Tibial artery (tissue), 4 donors: ENCODE measurements at places on chromosomes 1 and 21.

GRCh38 chr1:214326406-214326805 lies 45.4 kb downstream of the SMYD2 start:
- no peak overlapping the region for H3K4me3 ChIP-seq
- H3K4me1 ChIP-seq, result no peaks in the 10 kb centered on the region
- no peaks in the 10 kb centered on the region for H3K27me3 ChIP-seq
- H3K36me3 ChIP-seq, result no peaks in the 10 kb centered on the region
- no peak overlapping the region for H3K27ac ChIP-seq
- no peak for DNase-seq

DNA sequence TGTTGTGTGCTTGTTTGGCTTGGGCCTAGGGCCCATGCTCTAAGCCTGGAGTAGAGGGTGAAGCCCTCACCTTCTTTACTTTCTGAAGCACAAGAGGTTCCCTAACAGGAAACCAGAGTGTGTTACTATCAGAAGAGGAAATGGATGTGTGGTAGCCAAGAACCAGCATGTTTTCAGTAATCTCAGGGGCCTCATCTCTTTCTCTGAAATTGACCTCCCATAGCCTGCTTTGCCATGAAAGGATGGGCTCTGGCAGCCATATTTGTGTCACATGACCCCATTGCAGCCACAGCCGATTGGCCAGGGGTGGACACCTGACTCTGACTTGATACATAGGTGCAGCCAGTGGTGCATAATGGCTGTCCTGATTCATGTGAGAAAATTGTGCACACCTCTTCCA lies 18.6 kb downstream of the A3GALT2 start:
- H3K27ac ChIP-seq, result no peak overlapping the region
- H3K36me3 ChIP-seq, result peaks cover 35% of the 10 kb centered on the region
- H3K4me1 ChIP-seq, result peaks cover 31% of the 10 kb centered on the region
- no peak for DNase-seq
- H3K4me3 ChIP-seq, result no peak overlapping the region

DNA sequence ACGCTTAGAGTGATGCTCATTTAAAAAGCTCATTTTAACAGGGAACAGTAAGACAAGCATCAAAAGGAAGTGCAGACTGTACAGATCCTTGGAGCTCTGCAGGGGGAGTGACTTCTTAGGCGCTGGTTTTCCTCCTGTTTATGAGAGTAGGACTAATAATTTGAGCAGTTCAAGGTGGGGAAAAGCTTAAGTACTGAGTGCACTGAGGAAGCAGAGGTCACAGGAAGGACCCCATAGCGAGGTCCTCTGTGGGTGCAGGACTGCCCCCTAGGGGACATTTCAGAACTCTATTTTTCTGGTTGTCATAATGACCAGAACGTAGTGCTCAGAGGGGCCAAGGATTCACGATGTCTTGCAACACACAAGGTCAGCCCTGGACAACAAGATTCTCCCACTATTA lies 112.1 kb downstream of the HLCS start:
- H3K4me1 ChIP-seq, result peaks cover 10% of the 10 kb centered on the region
- no peak overlapping the region for H3K4me3 ChIP-seq
- H3K27me3 ChIP-seq, result no peaks in the 10 kb centered on the region
- H3K27ac ChIP-seq, result no peak overlapping the region

DNA sequence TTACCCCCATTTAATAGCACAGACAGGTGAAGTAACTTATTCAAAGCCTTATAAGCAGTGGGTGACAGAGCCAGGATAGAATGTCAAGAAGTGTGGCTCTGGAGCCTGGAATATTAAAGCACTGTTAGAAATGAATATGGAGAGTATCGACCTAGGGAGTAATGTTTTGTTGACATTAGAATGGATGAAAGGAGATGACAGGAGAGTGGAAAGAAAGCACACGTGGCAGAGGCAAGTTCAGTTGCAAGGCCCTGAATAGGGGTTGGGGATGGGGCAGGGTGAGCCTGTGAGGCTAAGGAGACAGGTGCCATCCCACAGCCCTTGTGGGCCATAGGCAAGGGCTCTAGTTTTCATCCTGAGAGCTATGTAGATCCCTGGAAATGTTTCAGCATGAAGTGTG lies 125.5 kb upstream of the PLXNA2 start:
- no peaks in the 10 kb centered on the region for H3K4me1 ChIP-seq
- H3K36me3 ChIP-seq, result no peaks in the 10 kb centered on the region
- H3K27me3 ChIP-seq, result no peaks in the 10 kb centered on the region
- H3K27ac ChIP-seq, result no peak overlapping the region
- no peak overlapping the region for H3K4me3 ChIP-seq

DNA sequence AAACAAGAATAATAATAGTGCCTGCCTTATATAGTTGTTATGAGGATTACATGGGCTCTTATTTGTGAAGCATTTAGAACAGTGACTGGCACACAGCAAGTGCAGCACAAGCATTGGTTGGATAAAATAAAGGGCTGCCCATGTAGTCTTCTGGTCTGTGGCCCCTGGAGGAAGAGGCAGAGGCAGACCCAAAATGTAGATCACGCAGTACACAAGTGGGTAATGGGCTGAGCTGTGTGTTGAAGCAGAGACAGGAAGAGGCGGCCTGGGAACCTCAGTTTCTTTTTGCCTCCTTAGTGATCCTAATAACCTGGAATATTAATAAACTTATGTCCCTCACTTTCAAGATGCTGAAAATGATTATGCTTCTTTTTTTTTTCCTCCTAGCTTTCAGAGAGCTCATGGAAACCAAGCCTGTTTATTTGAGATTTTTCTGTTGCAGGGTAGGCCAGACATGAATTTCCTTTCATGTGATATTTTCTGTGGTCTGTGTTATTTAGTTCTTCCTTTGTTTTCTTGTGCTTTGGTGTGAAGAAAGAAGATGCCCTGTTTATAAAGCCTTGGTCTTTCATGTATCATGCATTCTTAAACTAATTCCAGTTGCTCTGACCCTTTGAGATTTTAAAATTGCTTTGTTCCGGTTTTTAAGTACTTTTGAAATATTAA lies 42.5 kb downstream of the LRRC8D start:
- no peaks in the 10 kb centered on the region for H3K4me1 ChIP-seq
- H3K27me3 ChIP-seq, result no peaks in the 10 kb centered on the region
- no peak overlapping the region for H3K27ac ChIP-seq

- no peak overlapping the region for H3K27ac ChIP-seq
- H3K36me3 ChIP-seq, result no peaks in the 10 kb centered on the region
- peaks cover 2% of the 10 kb centered on the region for H3K27me3 ChIP-seq
- no peaks in the 10 kb centered on the region for H3K4me1 ChIP-seq
- DNase-seq, result no peak
These were observed 38.2 kb downstream of the L1TD1 start for GRCh38 chr1:62232871-62233278.

- peaks cover 15% of the 10 kb centered on the region for H3K4me1 ChIP-seq
- no peak overlapping the region for H3K4me3 ChIP-seq
- H3K36me3 ChIP-seq, result no peaks in the 10 kb centered on the region
- no peak overlapping the region for H3K27ac ChIP-seq
These were observed 64.6 kb downstream of the RHBG start for GRCh38 chr1:156433602-156434001.

GRCh38 chr1:210366767-210367166 lies 38.1 kb downstream of the HHAT start:
- H3K27me3 ChIP-seq, result no peaks in the 10 kb centered on the region
- no peak overlapping the region for H3K4me3 ChIP-seq
- no peak overlapping the region for H3K27ac ChIP-seq
- H3K4me1 ChIP-seq, result peaks cover 20% of the 10 kb centered on the region
- no peak for DNase-seq

- H3K4me3 ChIP-seq, result no peak overlapping the region
- no peaks in the 10 kb centered on the region for H3K27me3 ChIP-seq
- no peaks in the 10 kb centered on the region for H3K36me3 ChIP-seq
- no peak overlapping the region for H3K27ac ChIP-seq
These were observed 8.1 kb upstream of the PLEKHM2 start for GRCh38 chr1:15676010-15676409.

GRCh38 chr1:23823767-23824166 lies 1.5 kb downstream of the HMGCL start:
- peaks cover 11% of the 10 kb centered on the region for H3K4me1 ChIP-seq
- H3K4me3 ChIP-seq, result no peak overlapping the region
- no peak overlapping the region for H3K27ac ChIP-seq

GRCh38 chr1:237091691-237092090 lies 49.7 kb downstream of the RYR2 start:
- no peaks in the 10 kb centered on the region for H3K36me3 ChIP-seq
- H3K27me3 ChIP-seq, result no peaks in the 10 kb centered on the region
- no peak overlapping the region for H3K4me3 ChIP-seq
- peaks cover 71% of the 10 kb centered on the region for H3K4me1 ChIP-seq
- no peak overlapping the region for H3K27ac ChIP-seq

DNA sequence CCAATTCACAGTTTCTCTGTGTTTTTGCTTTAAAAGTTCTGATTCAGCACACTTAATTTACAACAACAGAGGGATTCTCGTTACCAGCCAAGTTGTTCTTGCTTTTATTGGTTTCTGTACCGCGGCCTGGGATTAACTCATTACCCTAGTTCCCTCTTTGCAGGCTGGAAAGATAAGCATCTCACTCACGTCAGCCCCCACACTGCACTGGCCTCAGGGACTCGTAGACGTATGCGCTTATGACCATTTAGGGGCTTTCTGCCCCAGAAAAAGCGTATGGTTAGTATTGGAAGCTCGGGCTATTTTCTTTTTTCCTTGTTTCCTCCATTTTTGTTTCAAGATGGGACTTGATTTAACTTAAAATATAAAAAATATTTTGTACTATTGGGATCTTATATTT lies 76.0 kb downstream of the POFUT2 start:
- H3K4me1 ChIP-seq, result peaks cover 11% of the 10 kb centered on the region
- H3K27me3 ChIP-seq, result no peaks in the 10 kb centered on the region
- peaks cover 51% of the 10 kb centered on the region for H3K36me3 ChIP-seq
- no peak for DNase-seq

DNA sequence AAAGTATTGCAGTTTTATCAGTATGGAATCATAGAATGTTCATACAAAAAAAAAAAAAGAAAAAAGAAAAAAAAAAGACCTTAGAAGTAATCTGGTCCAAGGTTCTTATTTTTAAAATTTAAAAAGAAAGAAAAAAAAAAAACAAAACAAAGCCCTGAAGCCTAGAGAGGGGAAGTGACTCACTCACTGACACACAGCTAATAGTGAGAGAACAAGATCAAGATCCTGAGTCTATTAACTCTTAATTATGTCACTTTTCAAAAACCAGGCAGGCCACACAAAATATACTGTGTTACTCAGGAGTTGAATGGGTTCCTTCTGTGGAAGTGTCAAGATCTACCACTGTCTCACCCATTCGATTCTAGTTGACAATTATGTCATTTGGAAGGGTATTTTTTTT lies 433.9 kb upstream of the DAB1 start:
- H3K36me3 ChIP-seq, result no peaks in the 10 kb centered on the region
- DNase-seq, result no peak
- no peak overlapping the region for H3K4me3 ChIP-seq
